ENCODE measurements at places on chromosomes 2 and 18.

GRCh38 chr2:160609346-160609745, 115.7 kb upstream of the RBMS1 start:
- no peak for DNase-seq

- DNase-seq, result no peak
Measured at GRCh38 chr2:219368690-219369191, 19.0 kb downstream of the DNPEP start.

- no peak for DNase-seq
Measured at GRCh38 chr2:204108781-204109295, 172.3 kb downstream of the ICOS start.

DNA sequence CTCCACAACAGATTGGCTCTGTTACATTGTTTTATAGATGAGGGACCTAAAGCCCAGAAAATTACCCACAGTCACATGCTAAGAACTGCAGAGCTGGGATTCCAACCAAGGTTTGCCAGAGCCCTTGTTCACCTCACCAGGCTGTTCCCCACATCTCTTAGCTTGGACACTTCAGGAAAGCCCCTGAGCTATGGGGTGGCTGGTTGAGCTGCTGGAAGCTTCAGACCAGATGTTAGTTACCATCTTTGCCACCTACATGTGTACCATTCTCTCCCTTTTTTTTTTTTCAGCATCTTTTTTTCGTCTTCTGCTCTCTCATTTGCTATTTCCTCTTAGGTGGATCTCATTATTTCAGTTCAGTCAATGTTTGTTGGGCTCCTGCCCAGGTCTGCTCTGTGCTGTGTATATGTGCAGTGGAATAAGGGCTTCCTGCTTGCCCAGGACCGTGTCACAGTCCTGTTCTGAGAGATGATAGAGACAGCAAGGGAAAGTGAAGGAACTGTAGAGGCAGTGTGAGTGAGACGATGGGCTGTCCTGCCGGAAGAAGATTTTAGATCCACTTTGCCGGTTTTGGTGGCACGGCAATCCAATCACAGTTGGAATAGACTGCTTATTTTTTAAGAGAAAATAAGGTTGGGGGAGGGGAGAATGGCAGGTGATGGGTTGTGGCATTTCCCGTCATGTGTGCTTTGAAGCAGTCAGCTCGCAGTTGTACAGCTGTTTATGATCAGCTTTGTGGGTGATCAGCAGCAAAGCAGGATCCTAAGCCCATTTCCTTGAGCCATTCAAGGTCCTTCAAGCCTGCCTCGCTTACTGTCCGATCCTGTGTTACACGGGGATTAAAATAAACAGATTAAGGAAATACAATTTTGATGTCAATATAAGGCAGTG, 152.6 kb downstream of the RTN4 start:
- DNase-seq, result no peak

DNA sequence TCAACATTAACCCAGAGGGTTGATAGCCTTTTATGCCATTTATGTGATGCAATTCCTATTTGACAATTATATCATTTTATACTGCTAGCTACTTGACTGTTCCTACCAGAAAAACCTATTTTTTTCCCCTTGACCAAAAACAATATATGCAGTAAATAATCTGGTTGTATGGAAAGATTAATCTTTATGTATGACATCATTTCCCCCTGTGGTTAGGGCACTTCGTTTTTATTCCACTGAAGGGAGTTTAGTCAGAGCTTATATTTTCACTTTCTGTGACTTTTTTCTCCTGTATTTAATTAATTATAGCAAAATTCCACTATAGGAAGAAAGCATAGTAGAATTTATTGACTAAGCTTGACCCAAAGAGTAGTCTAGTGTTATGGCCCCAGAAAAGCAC, 107.6 kb downstream of the HAUS1 start:
- no peak for DNase-seq

GRCh38 chr2:71613403-71613952, 160.1 kb downstream of the DYSF start:
- no peak for DNase-seq

DNA sequence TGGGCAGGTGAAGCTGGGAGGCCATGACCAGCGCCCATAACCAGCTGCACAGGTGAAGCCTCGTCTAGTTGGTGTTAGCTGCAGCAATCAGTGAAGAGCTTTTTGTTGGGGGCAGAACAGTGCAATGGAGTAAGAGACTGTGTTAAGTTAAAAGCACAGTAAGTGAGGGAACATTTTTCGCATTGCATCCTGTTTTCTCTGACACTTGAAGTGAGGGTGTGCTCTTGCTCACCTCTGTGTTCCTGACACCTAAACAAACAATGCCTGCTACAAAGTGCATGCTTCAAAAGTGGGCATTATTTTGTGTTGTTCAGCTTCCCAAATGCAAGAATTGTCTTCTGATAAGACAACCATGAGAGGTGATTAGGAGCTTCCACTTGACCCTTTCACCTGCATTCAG, 324.0 kb upstream of the ACVR2A start:
- DNase-seq, result no peak

DNA sequence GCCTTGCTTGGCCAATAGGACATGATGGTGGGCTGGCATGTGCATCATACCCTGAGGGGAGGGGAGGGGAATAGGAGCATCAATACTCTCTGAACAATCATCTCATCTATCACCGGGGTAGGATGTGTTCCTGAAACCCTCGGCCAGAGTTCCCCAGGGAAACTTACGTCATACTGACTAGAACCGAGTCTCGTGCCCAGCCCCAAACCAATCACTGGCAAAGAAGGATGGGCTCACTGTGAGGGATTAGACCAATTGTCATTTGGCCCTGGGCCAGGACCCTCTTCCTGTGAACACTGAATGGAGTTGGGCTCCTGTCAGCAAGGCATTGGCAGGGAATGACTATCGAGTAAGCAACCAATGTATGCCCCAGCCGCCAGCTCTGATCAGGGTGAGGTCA, 261.5 kb downstream of the MYCN start:
- DNase-seq, result no peak

GRCh38 chr2:143525402-143525860, 396.2 kb downstream of the ARHGAP15 start:
- DNase-seq, result no peak

GRCh38 chr2:63866009-63866709, 24.5 kb downstream of the UGP2 start:
- no peak for DNase-seq

DNA sequence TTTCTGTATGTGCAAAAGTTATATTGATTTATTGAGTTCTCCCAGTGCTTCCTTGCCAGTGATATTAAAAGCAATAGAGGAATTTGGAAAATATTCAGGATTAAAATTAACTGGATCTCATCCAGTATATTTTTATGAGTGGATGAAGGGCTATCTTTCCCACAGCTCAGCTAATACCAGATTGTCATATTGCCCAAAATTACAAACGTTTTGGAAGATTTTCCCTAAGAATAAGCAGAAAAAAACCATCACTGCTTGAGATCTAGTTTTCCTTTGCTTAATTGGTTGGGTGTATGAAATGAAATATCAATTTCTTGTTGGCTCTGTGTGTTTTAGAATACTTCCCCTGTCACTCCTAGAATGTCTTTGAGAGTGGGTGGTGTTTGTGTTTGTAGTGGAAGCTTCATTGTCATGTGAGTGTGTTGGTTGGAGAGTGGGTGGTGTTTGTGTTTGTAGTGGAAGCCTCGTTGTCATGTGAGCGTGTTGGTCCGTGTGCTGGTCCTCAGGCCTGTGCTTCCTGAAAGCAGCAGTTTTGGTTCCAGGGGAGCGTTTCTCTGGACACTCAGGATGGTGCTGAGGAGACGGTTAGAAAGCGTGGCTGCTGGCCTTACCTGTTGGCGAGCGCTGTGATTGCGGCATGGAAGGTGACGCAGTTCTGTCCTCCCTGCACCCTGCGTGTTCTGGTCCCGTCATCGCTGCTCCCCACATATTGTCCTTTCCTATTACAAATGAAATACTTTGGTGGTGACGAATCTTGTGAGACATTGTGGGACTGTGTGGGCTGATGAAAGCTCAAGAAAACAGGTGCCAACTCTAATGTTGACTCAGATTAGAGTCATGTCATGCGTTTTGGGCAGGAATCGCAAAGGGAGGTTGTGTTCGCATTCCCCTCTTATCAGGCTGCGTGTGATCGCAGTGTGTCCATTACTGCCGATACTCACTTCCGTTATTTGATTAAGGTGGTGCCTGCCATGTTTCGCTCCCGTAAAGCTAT, 12.4 kb downstream of the ASB1 start:
- no peak for DNase-seq

DNA sequence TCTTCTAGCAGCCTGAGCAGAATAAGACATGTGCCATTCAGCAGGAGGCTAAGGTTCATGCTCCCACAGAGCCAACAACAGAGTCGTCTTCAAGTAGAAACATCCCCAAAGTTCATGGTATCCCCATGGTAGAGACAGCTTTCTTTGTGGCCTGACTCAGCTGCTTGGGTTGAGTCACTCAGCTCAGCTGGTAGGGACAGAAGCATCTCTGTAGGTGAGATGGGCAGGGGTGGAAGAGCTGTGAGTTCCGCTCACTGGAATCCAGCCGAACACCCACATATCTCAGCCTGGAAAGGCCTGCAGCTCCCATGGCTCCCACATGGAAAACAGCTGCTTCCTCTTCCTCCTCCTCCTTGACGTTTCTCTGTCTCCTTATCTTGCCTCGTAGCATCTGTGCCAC, 792.7 kb downstream of the RNF144A start:
- no peak for DNase-seq

DNA sequence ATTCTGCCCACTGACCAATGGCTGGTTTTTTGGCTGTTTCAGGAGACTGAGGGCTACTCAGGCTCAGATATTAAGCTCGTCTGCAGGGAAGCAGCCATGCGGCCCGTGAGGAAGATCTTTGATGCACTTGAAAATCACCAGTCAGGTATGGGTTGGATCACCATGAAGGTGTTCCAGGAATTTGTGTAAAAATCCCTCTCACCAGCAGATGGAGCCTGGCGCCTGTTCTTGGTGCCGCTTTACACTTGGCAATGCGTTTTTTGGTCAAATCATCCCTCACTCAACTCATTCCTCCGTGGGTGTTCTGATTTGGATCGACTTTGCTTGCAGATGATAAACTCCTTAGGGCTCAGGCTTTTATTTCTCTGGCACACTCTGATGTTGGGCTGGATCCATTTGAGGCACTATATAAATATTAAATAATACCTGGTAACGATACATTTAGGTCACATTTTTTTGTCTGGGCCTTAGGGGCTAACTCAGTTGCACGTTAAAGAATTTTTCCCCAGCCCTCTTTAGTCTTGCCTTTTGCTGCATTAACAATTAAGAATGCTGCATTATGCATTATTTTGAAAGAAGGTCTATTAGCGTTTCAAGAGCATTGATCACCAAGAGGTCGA, 50.0 kb downstream of the HDHD2 start:
- DNase-seq, result peak; percentile 55

DNA sequence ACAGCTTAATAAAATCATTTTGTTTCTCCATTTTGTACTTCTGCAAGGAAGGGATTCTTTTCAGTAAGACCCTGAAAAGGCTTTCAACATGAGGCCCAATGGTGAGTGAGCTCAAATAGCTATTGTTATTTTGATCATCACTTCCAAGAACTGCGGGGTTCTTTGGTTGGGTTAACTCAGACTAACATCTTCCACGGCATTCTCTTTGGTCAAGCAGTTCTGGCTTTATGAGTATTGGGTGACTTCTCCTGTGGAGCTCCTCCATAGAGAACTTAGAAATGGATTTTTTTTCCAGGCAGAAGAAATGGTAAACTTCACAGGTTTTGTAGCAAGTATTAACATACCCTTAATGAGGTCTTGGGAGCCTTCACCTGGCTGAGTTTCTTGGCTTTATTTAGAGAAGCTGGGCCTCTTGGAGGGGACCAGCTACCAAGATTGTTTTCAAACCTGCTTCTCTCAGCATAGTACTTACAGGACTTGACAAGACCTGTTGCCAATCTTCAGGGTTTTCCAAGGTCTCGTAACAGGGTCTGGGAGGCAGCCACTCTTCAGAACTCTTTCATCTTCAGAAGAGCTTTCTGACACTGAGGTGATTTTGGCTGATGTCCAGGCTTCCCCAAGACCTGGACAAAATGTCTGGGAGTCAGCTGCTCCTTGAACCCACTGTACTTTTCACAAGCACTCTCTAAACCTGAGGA, 353.2 kb upstream of the ETAA1 start:
- DNase-seq, result no peak

GRCh38 chr2:165877565-165878550, 75.7 kb downstream of the TTC21B start:
- no peak for DNase-seq

- no peak for DNase-seq
Measured at GRCh38 chr2:19456705-19457309, 98.4 kb upstream of the OSR1 start.

DNA sequence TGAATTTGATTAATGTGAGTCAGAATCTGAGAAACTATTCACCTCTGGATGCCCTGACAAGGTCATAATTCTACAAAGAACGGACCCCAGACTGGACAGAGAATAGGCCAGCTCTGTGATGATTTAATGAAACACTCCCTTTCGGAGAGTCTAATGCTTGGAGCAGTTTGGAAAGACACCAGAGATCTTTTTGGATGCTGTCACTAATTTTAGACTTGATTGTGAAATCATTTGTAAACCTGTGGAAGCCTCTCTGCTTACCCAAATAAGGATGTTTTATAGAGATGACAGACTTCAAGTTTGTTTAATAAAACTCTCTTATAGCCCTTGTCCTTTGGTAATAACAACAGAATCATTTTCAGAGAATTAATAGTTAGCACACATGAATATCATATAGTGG, 83.5 kb downstream of the MYL12B start:
- no peak for DNase-seq

GRCh38 chr2:71898375-71898774, 249.3 kb downstream of the CYP26B1 start:
- no peak for DNase-seq
